H1 (cell line): ENCODE measurements at places on chromosomes 1 and 21. TPM values are rescaled to one million over a fixed set of nuclear protein-coding genes. Genes with fewer than 3 reads are reported as not detected.
A peak's percentile ranks its signal among the peaks of the same experiment; 100 is the strongest.

DNA sequence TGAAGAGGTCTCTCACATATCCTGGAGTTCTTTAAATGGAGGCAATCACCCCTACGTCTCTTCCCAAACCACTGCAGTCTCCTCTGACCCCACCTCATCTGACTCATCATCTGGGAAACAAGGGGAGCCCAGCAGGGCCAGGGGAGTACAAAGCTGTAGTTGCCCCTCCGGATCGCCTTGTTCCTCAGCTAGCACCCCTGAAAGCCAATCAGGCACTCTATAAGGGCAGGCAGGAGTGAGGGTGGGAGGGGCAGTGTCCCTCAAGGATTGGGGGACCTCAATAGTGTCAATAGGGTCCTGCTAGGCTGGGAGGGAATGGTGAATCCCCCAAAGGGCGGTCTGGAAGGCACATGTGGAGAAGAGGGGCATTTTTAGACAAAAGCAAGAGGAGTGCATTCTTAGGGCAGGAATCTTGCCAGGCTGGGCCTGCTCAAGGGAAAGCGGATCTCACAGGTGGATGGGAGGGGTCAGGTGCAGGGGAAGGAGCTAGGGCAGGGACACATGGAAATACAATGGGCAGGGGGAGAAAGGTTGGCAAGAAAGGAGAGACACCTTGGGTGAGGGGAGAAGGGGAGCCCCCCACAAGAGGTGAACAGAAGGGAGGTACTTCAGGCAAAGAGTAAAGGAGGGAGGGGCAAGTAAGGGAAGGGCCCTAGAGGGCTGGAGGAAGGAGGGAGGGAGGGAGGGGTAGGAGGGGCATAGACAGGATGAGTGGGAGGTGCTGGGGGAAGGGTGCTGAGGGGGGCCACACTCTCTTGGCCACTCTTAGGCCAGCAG is 5.8 kb downstream of the SHISA4 start:
- peak; percentile 77 for DNase-seq

- DNase-seq, result no peak
These were observed 11.1 kb upstream of the ETV3L start for GRCh38 chr1:157110686-157111085.

GRCh38 chr1:168217664-168218063 is 8.1 kb upstream of the SFT2D2 start:
- DNase-seq, result no peak

GRCh38 chr1:112271270-112271669 is 124.7 kb upstream of the CTTNBP2NL start:
- no peak for DNase-seq

DNA sequence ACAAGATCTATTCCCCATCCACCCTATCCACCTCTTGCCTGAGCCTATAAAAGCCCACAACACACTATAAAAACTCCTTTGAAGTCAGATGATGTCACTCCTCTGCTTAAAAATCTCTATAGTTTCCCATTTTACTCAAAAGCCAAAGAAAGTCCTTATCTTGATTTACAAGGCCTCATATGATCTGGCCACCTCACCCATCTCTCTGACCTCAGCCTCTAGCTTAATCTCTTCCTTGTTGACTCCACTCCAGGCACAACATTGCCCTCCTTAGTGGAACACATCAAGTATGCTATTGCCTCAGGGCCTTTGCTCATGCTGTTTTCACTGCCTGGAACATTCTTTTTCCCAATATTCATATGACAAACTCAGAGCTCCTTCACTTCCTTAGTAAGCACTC is 33.3 kb downstream of the ZNF281 start:
- DNase-seq, result no peak

DNA sequence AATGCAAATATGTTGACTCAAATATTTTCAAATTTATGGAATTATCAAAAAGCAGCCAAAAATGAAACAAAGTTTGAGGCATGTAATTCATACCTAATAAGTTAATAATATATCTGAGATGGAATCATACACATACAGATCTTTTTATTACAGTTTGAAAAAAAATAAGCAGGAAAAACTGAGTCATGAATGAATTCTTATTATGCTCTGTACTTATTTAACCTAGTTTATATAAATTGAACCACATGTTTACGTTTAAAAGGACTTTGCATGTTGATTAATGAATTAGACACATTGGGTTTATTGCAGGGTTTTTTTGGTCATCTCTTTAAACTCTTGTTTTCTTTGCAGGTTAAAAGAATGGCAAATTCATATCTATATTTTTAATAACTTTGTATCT is 40.9 kb downstream of the CMPK1 start:
- DNase-seq, result no peak

DNA sequence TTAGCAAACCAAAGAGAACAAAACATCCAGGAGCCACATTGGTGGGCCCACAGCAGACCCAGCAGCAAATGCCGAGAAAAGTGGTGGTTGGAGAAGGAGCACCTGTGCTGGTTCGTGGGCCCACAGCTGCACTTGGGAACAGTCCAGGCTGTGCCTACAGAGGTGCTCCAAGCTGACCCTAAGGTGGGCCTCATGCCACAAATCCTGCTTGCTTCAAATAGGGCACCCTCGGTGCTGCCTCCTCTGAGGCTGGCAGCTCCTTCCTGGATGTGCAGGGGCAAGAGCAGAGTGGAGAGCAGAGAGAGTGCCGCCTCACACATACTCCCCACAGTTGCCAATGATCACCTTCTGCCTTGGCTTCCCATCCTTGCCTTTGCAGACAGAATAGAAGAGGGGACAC is 40.1 kb downstream of the BMP8A start:
- DNase-seq, result no peak

SYT2 gene
- 10.7 and 11.0 TPM in 2 replicates for total RNA-seq

DNA sequence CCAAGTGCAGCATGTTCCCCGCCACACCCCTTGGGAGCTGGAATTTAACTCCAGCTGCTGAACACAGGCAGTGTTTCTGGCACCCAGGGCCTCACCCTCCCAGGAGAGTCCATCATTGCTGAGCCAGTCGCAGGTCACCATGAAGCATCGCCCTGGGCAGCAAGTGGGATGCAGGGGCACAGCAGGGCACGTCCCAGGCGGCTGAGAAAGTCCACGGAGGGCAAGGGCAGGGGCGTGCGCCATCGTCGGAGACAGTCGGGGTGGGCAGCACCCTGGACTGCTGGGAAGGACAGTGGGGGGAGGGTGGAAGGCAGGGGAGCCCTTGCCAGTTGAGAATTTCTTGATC is 69.2 kb upstream of the PDE9A start:
- no peak for DNase-seq

GJA9 gene
- not detected in 2 replicates for total RNA-seq

CLDN17 gene
- total RNA-seq, result not detected in 2 replicates

PTPRC gene
- not detected in 2 replicates for total RNA-seq

- no peak for DNase-seq
These were observed 24.0 kb upstream of the BTG3 start for GRCh38 chr21:17636711-17637110.

GRCh38 chr1:7869136-7869920 is 16.5 kb upstream of the UTS2 start:
- no peak for DNase-seq

DCST1 gene
- total RNA-seq, result not detected in 2 replicates

KIRREL1 gene
- total RNA-seq, result 39.0 and 41.8 TPM in 2 replicates

DNA sequence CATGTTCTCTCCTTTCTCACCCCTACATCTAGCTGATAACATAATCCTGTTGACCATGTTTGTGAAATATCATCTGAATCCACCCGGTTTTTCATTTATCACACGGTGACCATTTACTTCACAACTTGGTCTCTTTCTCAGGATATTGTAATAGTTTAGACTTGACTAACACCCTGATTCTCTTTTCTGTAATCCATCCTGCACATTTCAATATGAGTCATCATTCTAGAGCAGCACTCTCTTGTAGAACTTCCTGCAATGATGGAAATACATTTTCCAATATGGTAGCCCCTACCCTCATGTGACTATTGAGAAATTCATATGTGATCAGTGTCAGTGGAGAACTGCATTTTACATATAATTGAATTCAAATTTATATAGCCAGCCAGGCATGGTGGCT is 2.3 kb upstream of the JAM2 start:
- no peak for DNase-seq

DNA sequence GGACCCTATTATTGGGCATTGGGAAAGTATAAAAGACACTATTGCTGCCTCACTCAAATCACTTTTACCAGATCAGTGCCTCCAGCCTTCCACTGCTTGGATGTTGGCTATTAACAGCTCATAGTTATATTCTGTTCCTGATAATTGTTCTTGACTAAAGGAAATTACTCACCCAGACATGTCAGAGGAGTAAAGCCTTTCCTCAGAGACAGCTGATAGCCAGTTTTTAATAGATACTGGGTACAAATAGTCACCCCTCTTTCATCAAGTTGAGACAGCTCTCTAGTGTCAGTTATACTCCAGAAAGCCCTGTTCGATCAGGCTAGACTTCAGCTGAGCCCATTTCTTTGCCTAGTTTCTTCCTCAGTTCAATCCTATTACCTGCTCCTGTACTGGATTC is 876.1 kb upstream of the B3GALT2 start:
- DNase-seq, result no peak
